ENCODE measurements at places on chromosomes 6 and 20.
A peak's percentile ranks its signal among the peaks of the same experiment; 100 is the strongest.

DNA sequence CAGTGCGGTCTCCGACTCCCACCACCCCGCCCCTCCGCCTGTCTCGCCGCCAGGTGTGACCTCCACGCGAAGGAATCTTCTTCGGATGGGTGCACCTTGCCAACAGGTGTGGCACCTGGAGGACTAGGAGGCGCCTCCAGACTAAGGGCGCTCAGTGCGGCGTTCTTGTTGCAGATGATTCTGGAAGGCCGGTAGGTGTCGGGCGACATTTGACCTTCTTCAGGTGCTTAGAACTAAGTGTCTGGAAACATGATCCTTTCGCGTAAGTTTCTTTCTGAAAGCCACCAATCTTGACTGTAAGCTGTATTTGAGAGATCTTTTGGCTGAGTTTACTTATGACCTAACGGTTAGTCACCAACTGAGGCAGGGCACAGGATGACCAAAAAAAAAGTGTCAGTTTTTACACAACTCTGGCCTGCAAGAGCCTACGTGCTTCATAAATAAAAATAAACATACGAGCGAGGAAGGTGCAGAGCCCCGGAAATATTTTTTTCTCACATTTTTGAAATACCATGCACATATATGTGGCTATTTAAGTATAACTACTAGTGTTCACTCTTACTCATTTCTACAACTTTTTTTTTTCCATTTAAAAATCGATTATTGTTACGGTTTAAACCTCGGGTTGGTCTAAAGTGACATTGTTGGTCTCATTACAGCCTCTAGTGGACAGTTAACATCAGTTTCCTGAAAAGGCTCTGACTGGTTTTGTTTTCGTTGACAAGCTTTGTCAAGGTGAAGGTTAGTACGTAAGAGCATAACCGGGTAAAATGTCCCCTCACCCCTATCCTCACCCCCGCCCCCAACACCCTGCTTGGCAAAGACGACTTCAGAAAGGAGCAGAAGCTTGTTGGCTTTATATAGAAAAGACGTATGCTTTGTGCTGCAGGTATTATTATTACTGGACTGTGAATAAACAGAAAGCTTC lies 1.6 kb upstream of the ATXN1 start:
- DNase-seq: peak; percentile 49

DNA sequence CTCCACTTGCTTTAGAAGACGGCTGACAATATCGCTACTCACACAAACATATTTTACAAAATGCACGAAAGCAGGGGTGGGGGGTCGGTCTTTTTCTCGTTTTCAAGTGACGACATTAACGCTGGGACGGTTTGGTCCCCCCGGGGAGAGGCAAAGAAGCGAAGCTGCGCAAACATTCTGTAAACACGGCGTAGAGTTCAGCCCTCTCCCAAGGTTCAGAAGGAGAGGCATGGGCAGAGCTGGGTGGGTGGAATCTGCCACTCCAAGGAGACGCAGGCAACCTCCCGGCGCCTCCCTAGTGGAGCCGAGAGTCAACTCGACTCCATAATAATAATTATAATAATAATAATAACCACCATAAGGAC lies 2.4 kb downstream of the NKX2-2 start:
- DNase-seq: no peak

DNA sequence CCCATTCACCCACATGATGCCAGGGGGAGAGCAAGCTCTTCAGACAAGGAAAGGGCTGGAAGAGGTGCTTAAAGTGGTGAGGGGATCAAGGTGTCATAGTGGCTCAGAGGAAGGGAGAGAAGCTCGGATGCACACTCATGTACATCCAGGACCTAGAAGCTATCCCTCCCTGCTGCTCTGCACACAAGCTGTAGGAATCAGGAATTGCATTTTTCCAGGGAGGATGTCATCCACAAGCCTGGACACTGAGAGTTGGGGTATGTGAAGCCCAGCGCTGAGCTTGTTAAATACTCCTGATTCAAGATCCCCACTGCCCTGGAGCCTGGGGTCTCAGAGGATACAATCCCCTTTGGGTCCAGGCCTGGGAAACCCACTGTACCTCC lies 85.8 kb upstream of the CCDC167 start:
- DNase-seq: no peak

GRCh38 chr20:4779616-4780015 lies 57.9 kb downstream of the PRND start:
- DNase-seq: no peak

GRCh38 chr6:160030103-160030502 lies 61.2 kb downstream of the IGF2R start:
- no peak for DNase-seq

- no peak for DNase-seq
Measured at GRCh38 chr6:166197361-166197760, 29.7 kb upstream of the TBXT start.

GRCh38 chr6:13315896-13316295 lies 12.4 kb downstream of the TBC1D7 start:
- no peak for DNase-seq

DNA sequence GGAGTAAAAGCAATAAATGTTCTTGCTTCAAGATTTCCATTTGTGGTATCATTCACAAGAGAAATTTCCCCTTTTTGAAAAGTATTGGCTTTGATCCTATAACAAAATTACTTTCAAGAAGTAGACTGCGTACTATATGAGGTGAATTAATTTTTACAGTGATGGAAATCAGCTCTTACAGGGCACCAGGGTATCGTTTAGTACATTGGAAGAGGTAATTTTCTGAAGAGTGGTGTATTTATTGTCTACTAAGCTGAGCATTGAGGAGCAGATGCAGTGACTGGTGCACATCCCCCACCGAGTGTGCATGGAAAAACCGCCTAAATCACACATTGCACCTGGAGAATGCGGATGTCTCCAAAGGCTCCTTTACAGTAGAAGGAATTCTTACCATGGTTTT lies 209.5 kb downstream of the SAMD5 start:
- no peak for DNase-seq

GRCh38 chr6:112289038-112289566 lies 34.7 kb upstream of the LAMA4 start:
- no peak for DNase-seq

DNA sequence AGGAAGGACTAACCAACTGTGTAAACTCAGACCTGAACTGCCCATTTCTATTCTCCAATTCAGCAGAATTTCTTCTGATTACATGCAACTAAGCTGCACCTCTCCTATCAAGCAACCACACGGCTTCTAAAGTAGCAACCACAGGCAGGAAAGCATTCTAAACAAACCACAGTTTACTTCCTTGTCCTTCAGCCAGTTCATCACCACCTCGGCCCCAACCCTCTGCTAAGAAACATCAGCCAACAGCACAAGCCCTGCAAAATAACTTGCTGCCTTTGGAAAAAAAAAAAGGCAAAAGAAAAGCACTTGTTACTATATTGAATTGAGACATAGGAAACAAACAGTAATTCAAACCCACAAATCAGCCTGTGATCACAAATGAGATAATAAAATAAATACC lies 140.3 kb downstream of the NFATC2 start:
- DNase-seq: no peak

- DNase-seq: no peak
Measured at GRCh38 chr6:43172104-43173007, 1.3 kb downstream of the SRF start.

GRCh38 chr6:116088946-116089345 lies 11.7 kb upstream of the NT5DC1 start:
- DNase-seq: no peak
